ENCODE measurements at places on chromosomes 4 and X. TPM values are rescaled to one million over a fixed set of nuclear protein-coding genes. Genes with fewer than 3 reads are reported as not detected.
A peak's percentile ranks its signal among the peaks of the same experiment; 100 is the strongest.

- no peaks in the 10 kb centered on the region for H3K36me3 ChIP-seq
- DNase-seq, result no peak
- H3K4me3 ChIP-seq, result no peak overlapping the region
- no peaks in the 10 kb centered on the region for H3K27me3 ChIP-seq
- H3K27ac ChIP-seq, result no peak overlapping the region
These were observed 41.1 kb downstream of the REELD1 start for GRCh38 chr4:146255463-146255862.

DNA sequence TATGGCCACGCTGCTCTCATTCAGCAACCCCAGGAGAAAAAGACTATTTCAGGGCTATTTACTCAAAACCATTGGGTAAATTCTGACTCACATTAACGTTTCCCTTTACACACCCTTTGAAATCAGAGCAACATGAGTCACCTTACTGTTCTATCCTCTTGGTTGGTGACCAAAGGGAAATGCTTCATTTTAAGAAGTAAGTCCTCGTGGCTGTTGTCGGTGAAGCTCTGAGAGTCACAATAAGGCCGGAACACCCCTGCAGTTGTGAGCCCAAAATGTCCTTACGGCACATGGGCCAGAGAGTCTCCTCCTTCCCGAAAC is 56.3 kb upstream of the SPRY1 start:
- H3K4me3 ChIP-seq, result no peak overlapping the region
- H3K27ac ChIP-seq, result no peak overlapping the region
- H3K4me1 ChIP-seq, result no peaks in the 10 kb centered on the region
- no peaks in the 10 kb centered on the region for H3K27me3 ChIP-seq
- no peak for DNase-seq
- H3K36me3 ChIP-seq, result no peaks in the 10 kb centered on the region

DNA sequence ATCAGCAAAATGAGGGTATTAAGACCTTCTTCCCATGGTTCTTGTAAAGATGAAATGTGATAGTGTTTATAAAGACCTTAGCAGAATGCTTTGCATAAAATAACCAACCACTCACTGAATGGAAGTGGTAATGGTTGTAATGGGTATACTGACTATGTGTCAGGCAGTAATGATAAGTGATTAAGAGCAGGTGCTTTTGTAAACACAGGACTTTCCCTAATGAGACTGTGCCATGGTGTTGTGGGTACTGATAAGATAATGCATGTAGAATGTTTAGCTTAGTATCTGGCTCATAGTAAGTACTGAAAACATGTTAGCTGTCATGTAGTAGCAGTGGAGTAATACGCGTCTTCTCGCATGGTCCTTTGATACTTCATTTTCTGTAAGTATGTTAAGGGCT is 6.9 kb downstream of the LSM6 start:
- peaks cover 12% of the 10 kb centered on the region for H3K36me3 ChIP-seq
- DNase-seq, result no peak
- H3K27ac ChIP-seq, result no peak overlapping the region
- no peaks in the 10 kb centered on the region for H3K27me3 ChIP-seq

- H3K27me3 ChIP-seq, result peaks cover 31% of the 10 kb centered on the region
- H3K4me1 ChIP-seq, result peaks cover 25% of the 10 kb centered on the region
- H3K4me3 ChIP-seq, result no peak overlapping the region
- no peak for DNase-seq
These were observed 1.5 kb downstream of the GRID2 start for GRCh38 chr4:92305148-92305877.

GRCh38 chr4:75658876-75659275 is 14.3 kb downstream of the G3BP2 start:
- no peak overlapping the region for H3K4me3 ChIP-seq
- no peaks in the 10 kb centered on the region for H3K27me3 ChIP-seq
- H3K4me1 ChIP-seq, result peaks cover 13% of the 10 kb centered on the region
- H3K27ac ChIP-seq, result no peak overlapping the region

- H3K36me3 ChIP-seq, result no peaks in the 10 kb centered on the region
- no peaks in the 10 kb centered on the region for H3K4me1 ChIP-seq
- no peak overlapping the region for H3K27ac ChIP-seq
- peak; percentile 57 for DNase-seq
These were observed 67.7 kb upstream of the C4orf50 start for GRCh38 chr4:6085691-6086628.

DNA sequence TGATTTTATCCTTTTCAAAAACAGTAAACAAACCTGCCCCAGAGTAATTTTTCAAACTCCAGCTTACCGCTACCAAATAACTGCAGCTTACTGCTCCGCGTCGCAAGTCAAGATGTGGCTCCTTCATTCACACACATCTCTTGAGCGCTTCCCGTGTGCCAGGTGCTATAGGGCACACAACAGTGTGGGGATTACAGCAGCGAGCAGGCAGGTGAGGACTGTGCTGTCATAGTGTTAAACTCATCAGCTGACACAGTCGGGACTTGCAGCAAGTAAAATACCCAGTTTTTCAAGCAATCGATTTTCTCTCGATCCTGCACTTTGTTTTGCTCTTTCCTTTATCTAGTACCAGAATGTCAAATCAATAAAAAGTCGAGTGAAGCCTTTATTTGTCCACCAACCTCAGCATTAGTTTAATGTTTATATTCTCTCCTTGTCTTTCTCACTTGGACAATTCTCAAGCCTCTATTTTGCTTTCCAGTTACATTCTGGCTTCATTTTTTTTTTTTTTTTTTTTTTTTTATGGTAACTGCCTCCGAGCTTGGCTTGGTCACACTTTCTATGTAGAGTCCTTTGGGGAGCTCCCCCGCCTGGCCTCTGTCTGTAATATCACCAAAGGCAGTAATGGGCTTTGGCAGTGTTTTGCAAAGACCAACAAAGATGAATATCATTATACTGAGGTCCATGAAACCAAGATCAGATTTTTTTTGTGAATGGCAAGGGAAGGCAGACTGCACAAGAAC is 8.3 kb upstream of the ASB5 start:
- DNase-seq, result peak; percentile 86
- H3K27me3 ChIP-seq, result no peaks in the 10 kb centered on the region
- peak overlapping the region; percentile 1 for H3K4me3 ChIP-seq
- no peaks in the 10 kb centered on the region for H3K36me3 ChIP-seq
- H3K4me1 ChIP-seq, result peaks cover 15% of the 10 kb centered on the region
- H3K27ac ChIP-seq, result peak overlapping the region; percentile 68

- no peak overlapping the region for H3K4me3 ChIP-seq
- H3K36me3 ChIP-seq, result no peaks in the 10 kb centered on the region
These were observed 823.2 kb upstream of the LCORL start for GRCh38 chr4:18844726-18845125.

GRCh38 chr4:76687746-76688448 is 210.0 kb downstream of the SOWAHB start:
- H3K4me1 ChIP-seq, result no peaks in the 10 kb centered on the region
- no peaks in the 10 kb centered on the region for H3K27me3 ChIP-seq
- H3K27ac ChIP-seq, result peak overlapping the region; percentile 89
- H3K36me3 ChIP-seq, result no peaks in the 10 kb centered on the region
- DNase-seq, result no peak

DNA sequence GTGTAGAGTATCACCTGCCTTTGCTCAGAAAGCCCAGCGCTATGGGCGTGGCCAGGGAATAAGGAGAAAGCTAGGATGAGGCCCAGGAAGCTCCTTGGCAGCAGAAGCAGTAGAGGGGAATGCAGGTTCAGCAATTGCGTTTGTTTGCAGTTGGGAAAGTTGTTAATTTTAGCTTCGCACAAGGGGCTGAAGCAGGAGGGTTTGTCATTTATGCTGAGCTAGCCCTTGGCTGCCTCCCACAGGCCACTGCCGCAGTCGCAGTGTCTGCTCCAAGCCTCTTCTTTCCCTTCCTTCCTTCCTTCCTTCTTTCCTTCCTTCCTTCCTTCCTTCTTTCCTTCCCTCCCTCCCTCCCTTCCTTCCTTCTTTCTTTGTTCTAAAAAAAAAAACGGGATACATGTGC is 21.5 kb downstream of the FRMPD3 start:
- no peak for DNase-seq
- H3K4me1 ChIP-seq, result no peaks in the 10 kb centered on the region
- H3K36me3 ChIP-seq, result no peaks in the 10 kb centered on the region
- no peaks in the 10 kb centered on the region for H3K27me3 ChIP-seq
- no peak overlapping the region for H3K4me3 ChIP-seq

DNA sequence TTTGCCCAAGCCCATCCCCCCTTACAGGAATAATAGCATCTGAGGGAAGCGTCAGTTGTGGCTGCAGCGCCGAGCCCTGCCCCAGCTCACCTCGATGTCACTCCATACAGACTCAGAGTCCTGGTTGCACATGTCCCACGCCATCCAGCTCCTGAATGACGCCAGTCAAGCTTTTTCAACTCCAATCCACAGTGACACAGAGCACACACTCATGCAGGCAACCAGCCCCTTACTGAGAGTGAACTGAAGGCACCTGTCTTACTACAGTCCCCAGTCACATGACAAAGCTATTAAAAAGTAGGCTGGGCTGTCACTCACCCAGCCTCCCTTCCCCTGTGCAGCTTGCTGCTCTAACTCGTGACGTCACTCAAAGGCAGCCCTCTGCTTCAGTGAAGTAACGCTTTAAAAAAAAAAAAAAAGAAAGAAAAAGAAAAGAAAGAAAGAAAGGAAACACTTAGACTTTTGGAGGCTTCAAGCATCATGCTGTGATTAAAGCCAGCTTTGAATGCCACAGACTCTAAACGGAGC is at the start of gene PPARGC1A:
PPARGC1A (minus strand) TSS at position 234 of the 528 bp plus-strand sequence; CDS start at position 144, 90 bp downstream.
- H3K4me3 ChIP-seq, result peak within 1 kb of the TSS; percentile 36
- no peaks in the 10 kb centered on the region for H3K27me3 ChIP-seq
- no peaks in the 10 kb centered on the region for H3K36me3 ChIP-seq
- DNase-seq, result peak; percentile 88

DNA sequence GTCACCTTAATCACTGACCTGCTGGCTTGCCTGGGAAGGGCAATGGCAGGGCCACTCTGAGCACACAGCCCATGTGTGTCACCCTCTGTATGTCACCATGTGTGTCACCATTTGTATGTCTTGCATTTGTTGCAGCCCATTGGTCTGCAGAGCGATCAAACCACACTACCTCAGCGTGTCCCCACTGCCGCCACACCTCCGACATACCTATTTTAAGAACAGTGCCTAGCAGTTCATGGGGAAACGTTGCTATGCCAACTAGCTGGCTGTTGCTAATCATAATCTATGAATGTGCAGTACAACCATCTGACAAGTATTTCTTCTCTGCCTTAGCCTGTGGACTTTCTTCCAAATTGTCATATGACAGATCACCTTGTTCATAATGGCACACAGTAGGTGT is 8.0 kb upstream of the CRMP1 start:
- no peak overlapping the region for H3K27ac ChIP-seq
- no peak for DNase-seq
- no peaks in the 10 kb centered on the region for H3K36me3 ChIP-seq
- no peaks in the 10 kb centered on the region for H3K27me3 ChIP-seq

- H3K27ac ChIP-seq, result no peak overlapping the region
- no peak for DNase-seq
- H3K4me3 ChIP-seq, result no peak overlapping the region
- H3K27me3 ChIP-seq, result no peaks in the 10 kb centered on the region
- H3K36me3 ChIP-seq, result no peaks in the 10 kb centered on the region
- H3K4me1 ChIP-seq, result no peaks in the 10 kb centered on the region
These were observed 15.2 kb upstream of the INPP4B start for GRCh38 chr4:142861351-142861750.

GRCh38 chr4:184169225-184169867 is 48.3 kb downstream of the ENPP6 start:
- peaks cover 7% of the 10 kb centered on the region for H3K4me1 ChIP-seq
- peaks cover 13% of the 10 kb centered on the region for H3K27me3 ChIP-seq
- DNase-seq, result no peak
- no peaks in the 10 kb centered on the region for H3K36me3 ChIP-seq
- H3K27ac ChIP-seq, result no peak overlapping the region

DNA sequence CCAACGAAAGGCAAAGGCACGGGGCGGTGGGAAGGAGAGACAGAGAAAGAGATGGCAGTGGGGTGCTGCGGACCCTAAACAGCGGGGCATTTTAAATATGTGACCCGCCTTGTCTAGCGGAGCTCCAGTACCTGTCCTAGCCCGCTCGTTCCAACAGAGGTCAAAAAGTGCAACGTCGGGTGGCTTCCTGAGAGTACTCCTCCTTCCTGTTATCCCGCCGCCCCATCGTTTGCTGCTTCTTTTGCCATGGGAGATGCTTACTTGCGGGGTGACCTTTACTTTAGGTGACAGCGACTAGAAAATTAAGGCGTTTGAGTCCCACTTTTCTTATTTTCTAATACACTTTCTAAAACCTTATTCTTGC is 735 bp downstream of the NRK start:
- no peaks in the 10 kb centered on the region for H3K4me1 ChIP-seq
- peak overlapping the region; percentile 45 for H3K4me3 ChIP-seq
- H3K27me3 ChIP-seq, result peaks cover 14% of the 10 kb centered on the region
- H3K27ac ChIP-seq, result peak overlapping the region; percentile 12
- H3K36me3 ChIP-seq, result no peaks in the 10 kb centered on the region

- no peaks in the 10 kb centered on the region for H3K27me3 ChIP-seq
- no peak overlapping the region for H3K4me3 ChIP-seq
- H3K27ac ChIP-seq, result no peak overlapping the region
- no peaks in the 10 kb centered on the region for H3K4me1 ChIP-seq
- H3K36me3 ChIP-seq, result no peaks in the 10 kb centered on the region
These were observed 159.5 kb downstream of the KLHL13 start for GRCh38 chrX:117957128-117957527.

The CDX4 gene
- total RNA-seq, result not detected

The GLRA2 gene
- 1.1 TPM for total RNA-seq

The GYG2 gene
- 1.6 TPM for total RNA-seq

The NDP gene
- not detected for total RNA-seq

The BMX gene
- 0.68 TPM for total RNA-seq

The HDX gene
- 4.3 TPM for total RNA-seq

The CXCL3 gene
- total RNA-seq, result 4.8 TPM

The ZNF157 gene
- 0.71 TPM for total RNA-seq

The KLHL8 gene
- 13.6 TPM for total RNA-seq

The AKAP4 gene
- not detected for total RNA-seq

The ARSD gene
- total RNA-seq, result 9.4 TPM

The MMRN1 gene
- 56.4 TPM for total RNA-seq
